ENCODE measurements at places on chromosomes 1 and 21.

- no peak for DNase-seq
These were observed 75.6 kb downstream of the PLA2G4A start for GRCh38 chr1:186904361-186904760.

DNA sequence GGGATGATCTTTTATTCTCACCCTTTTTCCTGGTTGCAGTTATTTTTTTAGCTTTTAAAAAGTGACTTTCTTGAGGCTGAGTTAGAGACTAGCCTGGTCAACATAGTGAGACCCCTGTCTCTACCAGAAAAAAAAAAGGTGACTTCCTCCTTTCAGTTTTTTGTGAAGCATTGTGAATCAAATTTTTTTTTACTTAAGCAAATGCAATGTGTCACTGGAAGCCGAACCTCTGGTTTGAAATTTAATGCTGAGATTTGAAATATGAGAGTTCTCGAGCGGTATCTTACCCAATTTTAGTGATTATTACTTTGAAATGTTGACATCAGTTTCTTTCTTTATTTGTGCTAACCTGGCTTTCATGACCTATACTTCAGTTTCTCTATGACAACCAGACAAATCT lies 3.6 kb downstream of the CAP1 start:
- DNase-seq = no peak

DNA sequence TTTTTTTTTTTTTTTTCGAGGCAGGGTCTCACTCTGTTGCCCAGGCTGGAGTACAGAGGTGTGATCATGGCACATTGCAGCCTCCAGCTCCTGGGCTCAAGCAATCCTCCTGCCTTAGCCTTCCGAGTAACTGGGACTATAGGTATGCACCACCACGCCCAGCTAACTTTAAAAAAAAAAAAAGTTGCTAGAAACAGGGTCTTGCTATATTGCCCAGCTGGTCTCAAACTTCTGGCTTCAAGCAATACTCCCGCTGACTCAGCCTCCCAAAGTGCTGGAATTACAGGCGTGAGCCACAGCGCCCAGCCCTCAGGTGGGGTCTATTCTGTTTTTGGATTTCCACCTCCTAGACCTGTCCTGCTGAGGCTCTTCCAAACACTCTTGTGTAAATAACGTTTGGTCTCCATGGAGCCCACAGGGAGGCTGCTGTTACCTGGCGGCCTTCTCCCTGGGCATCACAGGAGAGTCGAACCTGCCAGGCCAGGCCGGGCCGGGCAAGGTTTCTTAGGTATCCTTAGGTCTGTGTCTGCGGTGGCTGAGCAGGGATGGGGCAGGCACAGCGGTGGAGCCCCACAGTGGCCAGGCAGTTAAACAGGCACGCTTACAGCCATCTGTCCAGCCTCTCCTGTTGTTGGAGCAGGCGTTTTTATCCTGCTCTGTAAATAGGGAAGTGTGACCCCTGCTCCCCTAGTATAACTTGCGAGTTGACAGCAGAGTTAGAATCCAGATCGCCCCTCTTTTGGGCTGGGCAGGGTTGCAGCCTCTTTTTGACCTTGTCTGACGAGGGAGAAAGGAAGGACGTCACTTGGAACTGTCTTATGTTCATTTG lies 18.8 kb downstream of the PLEKHM2 start:
- DNase-seq = no peak

DNA sequence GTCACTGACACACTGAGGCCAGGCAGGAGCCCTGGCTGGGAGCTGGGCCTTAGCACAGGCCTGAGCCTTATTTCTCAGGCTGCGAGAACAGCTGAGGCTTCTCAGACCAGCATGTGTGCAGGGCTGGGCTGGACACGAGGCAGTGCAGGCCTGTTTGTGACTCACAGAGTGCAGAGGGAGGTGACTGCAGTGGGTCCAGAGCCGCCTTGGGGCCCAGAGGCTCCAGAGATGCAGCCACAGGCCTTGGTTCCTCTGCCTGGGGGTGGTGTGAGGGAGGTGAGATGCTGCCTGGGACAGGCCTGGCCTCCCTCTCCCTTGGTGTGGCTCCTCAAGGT lies 61.2 kb upstream of the ETV3 start:
- peak; percentile 22 for DNase-seq

DNA sequence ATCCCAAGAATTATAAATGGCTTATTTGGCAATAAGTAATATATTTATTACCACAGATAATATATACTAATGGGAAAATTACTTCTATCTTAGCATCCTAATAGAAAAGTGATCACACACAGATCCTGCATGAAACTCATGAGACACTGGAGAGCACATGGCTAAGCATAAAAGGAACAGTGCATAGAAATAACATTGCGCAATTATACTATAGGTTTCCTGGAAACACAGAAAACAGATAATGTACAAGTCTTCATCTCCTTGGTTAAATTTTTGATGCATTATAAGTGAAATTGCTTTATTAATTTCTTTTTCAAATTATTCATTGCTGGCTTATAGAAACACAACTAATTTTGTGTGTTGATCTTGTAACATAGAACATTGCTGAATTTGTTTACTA lies 210.4 kb downstream of the USH2A start:
- no peak for DNase-seq

DNA sequence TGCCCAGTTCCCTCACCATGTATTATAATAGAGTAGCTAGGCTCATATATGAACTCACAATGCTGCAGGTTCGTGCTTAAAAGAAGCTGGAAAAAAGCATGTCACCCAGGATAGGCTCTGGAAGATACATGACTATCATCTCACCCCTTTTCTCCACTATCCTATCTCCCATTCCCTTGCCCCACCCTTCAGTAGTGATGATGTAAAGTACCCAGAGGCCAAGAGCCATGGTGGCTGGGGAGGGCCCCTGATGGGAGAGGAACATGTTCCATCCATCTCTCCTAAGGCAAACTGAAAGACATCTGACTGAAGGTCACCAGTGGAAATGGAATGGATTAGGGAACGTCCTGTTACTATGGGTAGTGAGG lies 20.3 kb upstream of the RBBP5 start:
- no peak for DNase-seq

GRCh38 chr1:10905841-10906655 lies 106.4 kb upstream of the TARDBP start:
- DNase-seq = no peak

GRCh38 chr1:207389728-207390464 lies 64.2 kb upstream of the CR2 start:
- DNase-seq = peak; percentile 12

DNA sequence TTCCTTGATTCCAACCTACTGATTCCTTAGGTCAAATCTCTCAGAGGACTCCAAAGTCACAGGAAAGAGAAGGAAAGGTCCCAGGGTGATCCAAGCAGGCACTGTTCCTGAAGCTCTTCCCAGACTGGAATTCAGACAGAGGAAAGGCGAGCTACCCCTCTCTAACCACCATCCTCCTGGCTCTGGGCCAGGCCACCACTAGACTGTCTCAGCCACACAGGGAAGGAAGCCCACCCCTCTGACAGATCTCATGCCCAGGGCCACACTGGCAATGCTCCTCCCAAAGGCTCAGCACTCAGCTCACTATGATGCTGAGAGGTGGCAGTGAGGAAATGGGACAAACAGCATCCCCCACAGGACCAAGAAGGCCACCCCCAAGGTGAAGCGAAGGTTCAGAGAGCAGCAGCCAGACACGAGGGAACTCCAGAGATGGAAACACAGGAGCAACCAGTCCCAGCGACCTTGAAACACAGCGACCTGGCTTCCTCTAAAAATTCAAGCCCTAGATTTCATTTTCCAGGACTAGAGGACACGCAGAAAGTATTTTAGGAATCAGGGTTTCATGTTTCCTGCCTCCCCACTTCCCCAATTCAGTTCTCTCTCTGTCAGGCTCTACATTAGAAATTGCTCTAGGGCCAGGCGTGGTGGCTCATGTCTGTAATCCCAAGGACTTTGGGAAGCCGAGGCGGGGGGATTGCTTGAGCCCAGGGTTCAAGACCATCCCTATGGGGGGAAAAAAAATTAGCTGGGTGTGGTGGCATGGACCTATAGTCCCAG lies 18.8 kb downstream of the PIK3C2B start:
- DNase-seq = no peak

- no peak for DNase-seq
These were observed 81.0 kb downstream of the SLC30A10 start for GRCh38 chr1:219847215-219847855.

DNA sequence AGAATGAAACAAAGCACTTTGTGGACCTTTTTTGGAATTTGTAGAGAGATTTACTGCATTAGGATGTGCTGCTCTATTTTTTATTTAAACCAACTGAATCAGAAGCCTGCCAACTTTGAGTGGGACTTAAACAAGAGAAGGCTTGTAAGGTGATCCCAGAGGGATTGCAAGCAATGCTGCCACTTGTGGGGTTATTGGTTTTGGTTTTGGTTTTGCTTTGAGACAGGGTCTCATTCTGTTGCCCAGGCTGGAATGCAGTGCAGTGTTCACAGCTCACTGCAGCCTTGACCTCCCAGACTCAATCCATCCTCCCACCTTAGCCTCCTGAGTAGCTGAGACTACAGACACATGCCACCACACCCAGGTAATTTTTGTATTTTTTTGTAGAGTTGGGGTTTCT lies 32.2 kb upstream of the GNG5 start:
- DNase-seq = no peak

DNA sequence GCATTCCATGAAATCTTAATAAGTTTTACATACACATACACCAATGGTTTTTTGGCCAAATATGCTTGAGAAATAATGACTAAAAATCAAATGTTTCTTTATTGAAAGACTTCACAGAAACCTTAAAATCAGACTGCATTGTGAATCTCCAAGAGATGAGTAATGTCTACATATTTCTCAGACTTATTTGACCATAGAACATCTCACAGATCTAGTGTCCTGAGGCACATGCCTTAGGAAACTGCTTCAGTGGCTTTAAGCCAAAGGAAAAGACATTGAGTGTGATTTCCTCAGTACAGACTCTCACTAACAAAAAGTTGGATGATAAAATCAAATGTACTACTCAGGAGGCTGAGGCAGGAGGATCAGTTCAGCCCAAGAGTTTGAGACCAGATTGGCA lies 6.2 kb upstream of the C1orf105 start:
- DNase-seq = peak; percentile 34

DNA sequence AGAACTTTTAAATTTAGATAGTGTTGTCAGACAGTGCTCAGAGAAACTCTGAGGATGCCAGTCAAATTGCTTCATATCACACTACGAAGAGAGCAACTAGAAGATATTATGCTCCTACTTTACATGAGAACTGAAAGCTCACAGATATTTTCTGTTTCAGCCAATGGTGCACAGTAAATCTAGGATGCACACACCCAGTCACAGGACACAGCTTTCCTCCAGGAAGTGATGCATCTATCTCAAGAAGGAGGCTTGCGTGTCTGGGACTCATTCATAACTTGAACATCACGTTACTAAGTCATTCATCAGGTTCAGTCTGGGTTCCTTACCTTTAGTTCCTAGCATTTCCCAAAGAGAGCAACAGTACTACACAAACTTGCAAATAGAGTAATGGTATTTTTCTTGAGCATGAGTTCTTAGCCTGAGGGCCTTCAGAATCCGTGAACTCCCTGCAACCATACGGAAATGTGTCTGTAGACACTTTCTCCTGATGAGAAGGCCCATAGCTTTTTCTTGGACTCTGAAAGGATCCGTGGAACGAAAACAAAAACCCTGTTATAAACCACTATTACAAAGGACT lies 12.2 kb downstream of the ZNF697 start:
- DNase-seq = no peak

- DNase-seq = peak; percentile 6
These were observed 382 bp downstream of the TRMT1L start for GRCh38 chr1:185156288-185156853.

- no peak for DNase-seq
These were observed 6.2 kb downstream of the SLC2A1 start for GRCh38 chr1:42952303-42953001.

GRCh38 chr1:118145721-118146120 lies 39.3 kb downstream of the SPAG17 start:
- no peak for DNase-seq

GRCh38 chr1:218939095-218939494 lies 234.6 kb upstream of the LYPLAL1 start:
- no peak for DNase-seq

GRCh38 chr1:227192163-227192562 lies 126.1 kb downstream of the CDC42BPA start:
- peak; percentile 92 for DNase-seq

GRCh38 chr21:45544449-45545235 lies 2.4 kb upstream of the SLC19A1 start:
- no peak for DNase-seq

DNA sequence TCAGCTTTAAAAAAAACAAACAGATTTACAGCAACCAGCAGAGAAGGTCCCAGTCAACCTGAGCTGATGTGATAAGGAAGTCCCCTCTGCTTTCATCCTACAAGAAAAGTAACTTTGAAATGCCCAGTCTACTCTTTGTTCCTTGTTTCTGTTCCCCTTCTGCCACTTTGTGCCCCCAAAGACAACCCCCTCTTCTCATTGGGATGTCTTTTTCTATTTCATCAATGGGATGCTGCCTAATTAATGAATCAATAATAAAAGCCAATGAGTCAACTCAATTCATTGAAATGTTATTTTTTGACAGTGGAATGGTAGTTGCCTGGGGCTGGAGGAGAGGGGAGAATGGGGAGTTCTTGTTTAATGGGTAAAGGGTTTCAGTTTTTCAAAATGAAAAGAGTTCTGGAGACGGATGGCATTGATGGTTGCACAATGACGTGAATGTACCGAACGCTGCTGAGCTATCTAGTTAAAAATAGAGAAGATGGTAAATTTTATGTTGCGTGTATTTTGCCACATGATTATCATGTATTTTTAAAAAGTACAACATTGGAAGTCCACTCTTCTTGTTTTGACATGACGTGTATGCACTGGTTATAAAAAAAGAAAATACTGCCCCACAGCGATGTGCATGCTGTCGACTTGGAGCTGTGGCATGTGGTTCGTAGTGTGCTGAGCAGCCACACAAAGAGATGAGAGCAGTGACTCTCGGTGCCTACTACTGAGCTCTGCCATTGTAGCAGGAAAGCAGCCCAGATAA lies 22.4 kb upstream of the PADI2 start:
- no peak for DNase-seq

DNA sequence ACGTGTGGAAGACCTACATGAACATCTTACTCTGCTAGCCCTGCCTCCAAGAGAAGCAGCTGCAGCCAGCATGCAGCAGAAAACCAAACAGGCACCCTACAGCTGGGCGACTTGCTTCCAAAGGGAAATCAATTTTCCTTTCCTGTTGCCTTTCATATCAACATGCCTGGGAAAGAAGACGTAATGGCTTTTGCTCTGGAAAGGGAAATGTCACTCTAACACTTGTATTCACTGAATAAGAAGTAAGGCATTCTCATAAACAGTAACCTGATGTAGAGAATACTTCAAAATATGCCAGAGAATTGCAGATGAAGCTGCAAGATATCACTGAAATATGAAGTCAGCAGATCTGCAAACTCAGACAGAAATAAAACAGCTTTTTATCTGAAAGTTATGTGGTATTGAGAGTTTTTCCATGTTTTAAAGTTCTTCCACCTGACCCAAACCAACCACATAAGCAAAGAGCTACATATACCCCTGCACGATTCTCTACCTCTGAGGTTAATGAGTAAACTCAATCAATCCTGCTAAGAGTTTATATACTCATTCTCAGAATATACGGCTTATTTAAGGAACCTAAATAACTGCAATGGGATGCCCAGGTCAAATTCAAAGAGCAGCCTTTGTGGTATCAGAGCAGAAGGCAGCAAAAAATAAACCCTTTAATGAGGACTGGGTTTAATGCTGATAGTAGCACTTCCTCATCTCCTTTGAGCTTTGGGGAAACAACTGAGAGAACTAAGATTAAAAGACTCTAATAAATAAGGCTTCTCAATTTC lies 150.9 kb downstream of the RERE start:
- no peak for DNase-seq
